ENCODE measurements at places on chromosomes 2 and 18. TPM values are rescaled to one million over a fixed set of nuclear protein-coding genes. Genes with fewer than 3 reads are reported as not detected.
A peak's percentile ranks its signal among the peaks of the same experiment; 100 is the strongest.

The ITGA4 gene
- total RNA-seq, result 6.9 TPM

DNA sequence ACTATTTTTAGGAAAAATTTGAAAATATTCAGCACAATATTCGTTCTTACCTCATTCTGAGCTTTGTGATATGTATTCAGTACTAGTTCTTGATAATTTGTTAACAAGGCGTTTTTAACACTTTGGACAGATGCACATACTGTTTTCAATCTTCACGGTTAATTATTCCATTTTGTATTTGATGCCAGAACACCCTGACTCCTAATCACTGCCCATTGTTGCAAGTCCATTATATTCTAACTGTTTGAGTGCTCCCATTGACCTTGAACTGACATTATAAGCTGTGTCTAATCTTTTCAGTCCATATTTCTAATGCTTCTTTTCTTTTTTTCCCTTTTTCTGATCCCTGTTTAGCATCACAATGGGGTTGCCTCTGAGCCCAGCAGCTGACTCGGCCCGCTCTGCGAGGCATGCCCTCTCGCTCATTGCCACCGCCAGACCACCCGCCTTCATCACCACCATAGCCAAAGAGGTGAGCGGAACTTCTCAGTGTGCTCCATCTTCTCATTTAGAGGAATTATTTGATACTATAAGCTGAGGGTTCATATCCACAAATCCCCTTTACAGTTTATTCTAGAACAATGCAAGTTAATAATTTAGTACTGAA lies 211.3 kb upstream of the BOD1L2 start:
- DNase-seq, result no peak

The ARHGEF33 gene
- 2.4 TPM for total RNA-seq

The TEX44 gene
- not detected for total RNA-seq

GRCh38 chr2:69616755-69617154 lies 26.8 kb downstream of the AAK1 start:
- no peak for DNase-seq

The TFCP2L1 gene
- total RNA-seq, result under 0.01 TPM

The TXNDC2 gene
- not detected for total RNA-seq

The CPS1 gene
- total RNA-seq, result 2.9 TPM

DNA sequence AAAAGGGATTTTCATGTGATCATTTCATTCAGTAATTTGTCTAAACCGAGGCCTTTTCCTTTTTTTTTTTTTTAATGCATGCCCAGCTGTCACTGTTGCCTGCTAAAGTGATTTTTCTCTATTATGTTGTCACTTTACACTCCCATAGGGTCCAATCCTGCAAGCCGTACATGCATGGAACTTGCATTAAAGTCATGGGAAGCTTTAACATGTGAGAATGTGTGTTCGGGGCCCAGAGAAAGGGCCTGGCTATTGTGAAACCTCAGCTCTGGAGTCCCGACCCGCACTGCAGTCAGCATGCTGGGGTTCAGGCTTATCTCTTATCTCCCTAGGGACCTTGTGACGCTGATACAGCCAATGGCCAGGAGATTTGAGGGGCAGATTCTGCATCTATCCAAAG lies 474.6 kb downstream of the SLC4A3 start:
- no peak for DNase-seq

The ANKRD29 gene
- total RNA-seq, result 2.4 TPM

DNA sequence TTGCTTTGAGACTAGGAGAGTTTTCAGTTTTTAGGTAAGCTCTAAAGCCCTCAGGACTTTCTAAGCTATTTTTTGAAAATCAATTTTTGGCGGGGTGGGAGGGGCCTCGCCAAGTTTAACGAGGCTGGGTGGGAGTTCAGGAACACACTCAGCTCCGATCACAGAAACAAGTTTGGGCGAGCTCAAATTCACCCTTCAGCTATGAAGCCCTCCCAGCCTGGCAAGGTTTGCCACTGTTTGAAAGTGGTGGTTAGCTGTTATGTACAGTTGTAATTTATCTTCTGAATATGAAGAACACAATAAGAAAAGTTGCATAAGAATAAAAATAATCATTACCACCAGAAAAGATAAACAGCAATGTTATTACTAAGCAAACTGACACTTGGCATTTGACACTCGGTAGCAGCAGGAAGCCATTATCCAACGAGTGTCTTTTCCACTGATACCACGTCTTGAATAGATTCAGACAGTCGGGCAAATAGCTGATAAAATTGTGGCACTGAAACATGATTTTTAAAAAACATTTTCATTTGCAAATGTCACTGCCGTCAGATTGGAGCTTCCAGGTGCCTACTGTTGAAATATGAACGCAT lies 59.8 kb downstream of the KCTD1 start:
- no peak for DNase-seq

GRCh38 chr2:187372213-187372612 lies 75.8 kb downstream of the CALCRL start:
- no peak for DNase-seq

The TMEM37 gene
- total RNA-seq, result not detected

GRCh38 chr2:98736464-98736889 lies 5.5 kb upstream of the MGAT4A start:
- no peak for DNase-seq

DNA sequence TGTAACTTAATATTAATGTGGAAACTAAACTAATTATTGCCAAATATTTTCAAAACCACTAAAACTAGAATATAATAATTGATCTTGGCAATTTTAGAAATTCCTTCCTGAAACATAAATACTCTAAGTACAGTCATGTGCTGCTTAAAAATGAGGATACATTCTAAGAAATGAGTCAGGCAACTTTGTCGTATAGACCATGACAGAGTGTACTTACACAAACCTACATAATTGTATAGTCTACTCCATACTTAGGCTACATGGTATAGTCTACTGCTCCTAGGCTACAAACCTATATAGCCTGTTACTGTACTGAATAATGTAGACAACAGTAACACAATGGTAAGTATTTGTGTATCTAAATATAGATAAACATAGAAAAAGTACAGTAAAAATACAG lies 27.6 kb downstream of the FEZ2 start:
- no peak for DNase-seq

DNA sequence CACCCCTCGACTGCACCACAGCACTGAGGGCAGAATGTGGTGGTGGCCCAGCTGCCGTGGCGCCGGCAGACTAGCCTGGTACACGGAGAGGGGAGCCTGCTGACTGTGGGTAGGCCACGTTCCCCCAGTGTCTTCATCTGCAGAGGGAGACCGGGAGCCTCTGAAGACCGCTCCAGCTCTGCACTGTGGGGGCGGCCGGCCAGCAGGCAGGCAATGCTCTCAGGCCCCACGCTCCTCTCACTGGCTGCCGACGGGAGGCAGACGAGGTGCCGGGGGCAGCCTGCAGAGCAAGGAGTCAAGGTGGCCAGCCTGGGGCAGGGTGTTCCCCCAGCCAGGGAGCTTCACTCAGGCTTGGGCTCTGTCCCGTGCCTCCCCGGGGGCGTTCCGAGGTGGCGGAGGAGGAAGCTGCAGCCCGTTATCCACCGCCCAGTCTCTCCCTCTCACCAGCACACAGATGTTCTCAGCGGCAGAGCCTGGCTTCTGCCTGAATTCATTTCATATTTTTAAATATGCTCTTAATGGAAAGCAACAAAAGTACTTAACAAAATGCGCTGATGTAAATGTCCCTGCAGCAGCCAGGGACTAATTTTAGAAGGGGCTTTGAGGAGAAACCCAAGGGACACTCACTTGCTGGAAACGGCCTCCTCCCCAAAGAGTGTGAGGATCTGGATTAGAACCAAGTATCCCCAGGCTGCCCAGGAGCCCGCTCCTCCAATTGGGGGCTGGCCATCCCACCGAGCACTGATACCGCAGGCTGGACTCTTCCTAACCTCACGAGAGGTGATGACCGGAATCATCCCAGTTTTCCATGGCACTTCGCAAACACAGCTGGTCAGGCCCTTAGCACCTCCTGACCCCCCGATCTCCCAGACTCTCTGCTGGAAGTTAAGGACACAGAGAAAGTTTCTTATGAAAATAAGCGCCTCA lies 87.8 kb downstream of the HDAC4 start:
- DNase-seq, result no peak

DNA sequence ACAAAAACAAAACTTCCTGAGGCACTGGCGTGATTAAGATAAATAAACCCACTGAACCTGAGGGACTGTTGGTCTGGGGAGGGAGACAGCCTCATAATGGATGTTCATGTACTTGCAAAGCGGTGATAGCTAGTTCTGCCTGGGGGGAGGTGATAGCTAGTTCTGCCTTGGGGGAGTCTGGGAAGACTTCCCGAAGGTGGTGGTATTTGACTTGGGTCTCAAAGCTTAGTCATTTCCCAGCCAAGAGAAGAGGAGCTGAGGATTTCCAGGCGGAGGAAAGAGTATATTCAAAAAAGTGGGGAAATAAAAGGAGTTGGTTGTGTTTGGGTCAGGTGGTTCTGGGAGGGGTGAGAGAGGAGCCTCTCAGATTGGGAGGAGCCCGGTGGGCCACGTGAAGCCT lies 24.7 kb downstream of the DGKD start:
- DNase-seq, result no peak

DNA sequence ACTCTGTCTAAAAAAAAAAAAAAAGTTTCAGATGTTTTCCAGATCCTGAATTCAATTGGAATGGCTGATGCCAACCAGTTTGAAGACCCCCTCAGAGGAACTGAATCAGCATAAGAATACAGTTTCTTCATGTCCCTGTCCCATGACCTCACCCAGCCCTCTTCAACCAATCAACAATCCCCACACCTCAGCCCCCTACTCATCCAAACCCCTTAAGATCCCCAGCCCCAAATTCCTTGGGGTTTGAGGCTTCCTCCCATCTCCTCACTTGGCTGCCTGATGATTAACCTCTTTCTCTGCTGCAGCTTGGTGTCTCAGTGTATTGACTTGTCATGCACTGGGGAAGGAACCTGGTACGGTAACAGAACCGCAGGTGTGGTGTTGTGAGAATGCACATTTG lies 97.6 kb upstream of the CABLES1 start:
- DNase-seq, result no peak

The C2orf92 gene
- 3.3 TPM for total RNA-seq

The CACNB4 gene
- total RNA-seq, result 42.4 TPM

The PSME4 gene
- 31.8 TPM for total RNA-seq

GRCh38 chr2:36889795-36890194 lies 76.5 kb downstream of the STRN start:
- peak; percentile 10 for DNase-seq

The CMPK2 gene
- total RNA-seq, result 10.2 TPM

GRCh38 chr2:197088694-197089093 lies 162.2 kb upstream of the PGAP1 start:
- DNase-seq, result no peak

- DNase-seq, result no peak
Observed at GRCh38 chr2:18901242-18901641, 311.9 kb upstream of the NT5C1B start.

DNA sequence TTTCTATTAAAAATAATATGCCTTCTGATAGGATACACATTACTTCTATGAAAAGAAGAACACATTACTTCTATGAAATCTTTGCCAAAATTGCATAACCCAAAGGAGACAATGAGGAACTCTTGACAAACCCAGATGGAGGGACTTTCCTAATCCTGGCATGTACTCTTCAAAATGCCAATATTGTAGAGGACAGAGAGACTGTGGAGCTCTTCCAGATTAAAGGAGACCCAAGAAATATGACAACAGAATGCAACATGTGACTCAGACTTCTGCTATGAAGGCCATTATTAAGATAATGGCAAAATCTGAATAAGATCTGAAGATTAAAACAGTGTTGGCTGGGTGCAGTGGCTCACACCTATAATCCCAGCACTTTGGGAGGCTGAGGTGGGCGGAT lies 22.2 kb downstream of the SOWAHC start:
- no peak for DNase-seq

The SETBP1 gene
- 34.2 TPM for total RNA-seq

The KCNE4 gene
- total RNA-seq, result 2.4 TPM

DNA sequence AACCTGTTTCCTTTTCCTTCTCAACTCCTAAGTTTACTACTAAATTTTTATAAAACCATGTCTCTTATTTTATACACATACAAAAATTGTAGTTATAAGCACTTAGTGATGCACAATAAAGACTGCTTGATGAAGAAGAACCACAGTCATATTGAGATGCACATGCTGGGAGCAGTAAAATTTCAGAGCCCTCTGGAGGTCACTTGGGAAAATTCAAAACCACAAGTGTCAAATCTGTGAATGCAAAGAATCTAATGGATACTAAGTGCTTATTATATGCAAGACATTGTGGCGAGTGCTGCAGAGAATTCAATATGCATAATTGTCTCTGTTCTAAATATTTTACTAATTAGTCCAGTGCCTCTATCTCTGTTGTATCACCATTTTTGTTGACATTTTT lies 180.5 kb downstream of the VWC2L start:
- no peak for DNase-seq

DNA sequence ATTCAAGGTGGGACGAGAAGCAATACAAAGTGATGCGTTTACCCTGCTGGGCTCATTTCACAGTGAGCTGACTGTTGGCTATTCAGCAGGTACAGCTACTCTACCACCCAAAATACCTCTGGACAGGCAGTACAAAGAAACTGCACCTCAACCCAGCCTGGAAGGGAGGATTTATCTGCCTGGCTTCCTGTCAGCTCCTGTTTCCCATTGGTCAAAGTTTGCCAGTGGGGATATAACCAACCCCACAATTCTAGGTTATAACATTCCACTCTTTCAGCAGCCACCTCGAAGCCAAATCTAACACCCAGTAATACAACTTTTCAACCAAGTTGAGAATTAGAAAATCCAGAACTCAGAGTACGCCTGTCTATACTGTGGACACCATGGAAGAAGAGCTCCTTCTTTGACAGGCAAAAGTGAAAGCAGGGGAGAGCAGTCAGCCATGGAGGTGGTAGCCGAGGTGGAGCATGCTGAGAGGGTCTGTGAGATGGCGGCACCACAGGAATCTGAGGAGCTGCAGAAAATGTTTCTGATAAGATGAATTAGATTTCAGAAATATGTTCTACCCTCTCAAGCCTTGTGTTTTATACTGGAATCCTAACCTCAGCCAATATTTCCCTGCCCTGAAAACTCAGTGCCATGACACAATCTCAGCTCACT lies 10.8 kb downstream of the DUSP19 start:
- no peak for DNase-seq

The MEP1B gene
- 0.41 TPM for total RNA-seq

The GAL3ST2 gene
- total RNA-seq, result 0.41 TPM

The PRKAG3 gene
- not detected for total RNA-seq

- no peak for DNase-seq
Observed at GRCh38 chr2:186687807-186688211, 6.1 kb upstream of the FAM171B start.

The TSPYL6 gene
- not detected for total RNA-seq

All from frontal cortex (tissue), 4 donors.